ENCODE measurements at places on chromosomes 13 and 19.

- no peak for DNase-seq
Observed at GRCh38 chr19:42092350-42092749, 16.4 kb downstream of the ZNF574 start.

DNA sequence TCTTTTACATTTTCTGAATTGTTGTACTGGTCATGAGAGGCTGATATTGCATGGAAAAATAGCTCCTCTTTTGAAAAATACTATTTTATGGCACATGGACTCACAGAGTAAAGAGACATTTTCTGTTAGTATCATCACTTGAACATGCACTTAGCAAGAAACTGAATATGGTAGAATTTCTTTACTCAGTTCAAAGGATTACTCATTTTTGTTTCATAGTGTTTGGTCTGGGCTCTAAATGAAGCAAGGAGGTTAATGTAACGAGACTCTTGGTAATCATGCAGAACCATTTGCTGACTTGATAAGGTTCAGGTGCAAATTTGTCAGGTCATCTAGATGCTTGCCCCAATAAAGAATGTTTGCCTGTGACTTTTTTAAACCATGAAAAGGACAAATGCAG is 63.2 kb downstream of the GPC6 start:
- no peak for DNase-seq

GRCh38 chr19:5394551-5395505 is 54.2 kb upstream of the PTPRS start:
- no peak for DNase-seq

DNA sequence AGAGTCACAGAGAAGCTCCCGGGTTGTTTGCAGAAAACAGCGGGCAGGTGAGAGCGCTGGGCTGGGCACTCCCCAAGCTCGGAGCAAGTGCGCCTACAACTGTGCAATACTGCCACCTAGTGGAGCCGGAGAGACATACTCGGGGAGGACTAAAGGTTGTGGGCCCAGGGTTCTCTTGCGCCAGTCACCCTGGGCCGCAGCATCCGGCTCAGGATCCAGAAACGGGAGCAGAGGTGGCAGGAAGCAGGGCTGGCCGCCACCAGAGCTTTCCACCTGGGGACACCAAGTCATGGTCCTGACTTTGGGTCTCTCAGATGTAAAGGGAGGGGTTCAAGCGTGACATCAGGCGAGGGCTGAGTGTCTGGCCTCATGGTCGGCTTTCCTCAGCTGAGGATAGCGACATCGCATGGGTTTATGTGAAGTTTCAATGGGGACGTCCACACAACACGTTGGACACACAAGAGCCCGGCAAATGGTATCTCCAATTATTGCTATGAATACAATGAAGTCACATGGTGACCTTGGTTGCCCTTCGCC is 11.2 kb upstream of the KLK4 start:
- peak; percentile 53 for DNase-seq

DNA sequence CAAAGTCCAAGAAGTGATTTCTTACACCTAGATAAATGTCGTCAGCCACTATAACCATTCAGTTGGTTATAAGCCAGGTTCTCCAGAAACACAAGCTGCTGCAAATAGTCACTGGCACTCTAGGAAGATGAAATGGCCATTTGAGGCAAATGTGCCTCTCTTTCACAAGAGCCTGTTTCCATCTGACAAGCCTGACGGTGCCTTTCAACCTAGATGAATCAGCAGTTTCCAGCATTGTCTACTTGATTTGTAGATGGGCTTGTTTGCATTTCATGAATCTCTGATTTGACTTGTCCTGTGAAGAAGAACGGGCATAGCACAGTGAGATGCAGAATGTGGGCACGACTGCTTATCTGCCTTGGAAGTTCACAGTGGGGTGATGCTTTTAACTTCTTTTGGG is 327.2 kb downstream of the LMO7 start:
- no peak for DNase-seq

- DNase-seq: no peak
Observed at GRCh38 chr13:57437587-57437986, 194.0 kb upstream of the PCDH17 start.

Measured in stimulated activated CD8-positive, alpha-beta memory T cell treated with anti-CD3 and anti-CD28 coated beads, Interleukin-4, amount 100 ng/mL, for 1 hour (primary cell).